ENCODE measurements at places on chromosomes 7 and 10. TPM values are rescaled to one million over a fixed set of nuclear protein-coding genes. Genes with fewer than 3 reads are reported as not detected.

Gene CXCL12
- 43.0 TPM for total RNA-seq

- no peak for DNase-seq
These were observed 76.9 kb downstream of the GALNT17 start for GRCh38 chr7:71208881-71209280.

Gene SCIN
- 6.7 TPM for total RNA-seq

GRCh38 chr10:17586821-17587234 lies 30.3 kb downstream of the HACD1 start:
- no peak for DNase-seq

Gene MNX1
- total RNA-seq: 2.3 TPM

Gene DENND2A
- 6.7 TPM for total RNA-seq

DNA sequence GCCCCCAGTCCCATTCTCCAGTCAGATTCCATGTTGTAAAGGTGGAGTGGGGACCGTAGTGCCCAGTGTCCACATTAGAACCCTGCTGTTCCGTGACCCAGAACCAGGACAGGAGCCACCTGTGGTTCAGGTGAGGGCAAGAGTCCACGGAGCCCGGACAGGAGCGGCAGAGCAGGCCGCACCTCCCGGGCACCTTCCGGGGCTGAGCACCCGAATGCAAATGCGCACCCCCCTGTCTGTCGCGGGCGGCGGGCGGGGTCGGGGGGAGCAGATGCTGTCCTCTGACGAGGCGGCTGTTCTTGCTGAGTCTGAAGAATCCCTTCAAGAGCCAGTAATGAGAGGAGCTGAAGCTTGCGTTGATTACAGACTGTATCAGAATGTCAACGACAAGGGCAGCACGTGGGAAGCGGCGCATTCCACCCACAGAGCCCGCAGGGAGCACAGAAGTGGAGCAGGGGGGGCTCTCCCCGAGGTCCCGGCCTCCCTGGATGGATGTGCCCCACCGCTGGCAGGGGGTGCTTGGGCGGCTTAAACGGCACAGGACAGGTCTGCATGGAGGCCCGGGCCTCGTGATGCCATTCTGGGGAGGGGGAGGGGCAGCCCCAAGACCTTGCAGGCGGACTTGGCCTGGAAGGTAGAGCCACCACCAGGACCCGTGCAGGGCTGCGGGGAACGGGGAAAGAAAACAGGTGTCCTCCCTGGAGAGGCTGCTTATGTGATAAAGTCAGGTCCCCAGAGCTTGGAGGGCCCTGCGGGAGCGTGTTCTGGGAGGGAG lies 407.5 kb upstream of the RNF32 start:
- no peak for DNase-seq

Gene PLAU
- 5.2 TPM for total RNA-seq

DNA sequence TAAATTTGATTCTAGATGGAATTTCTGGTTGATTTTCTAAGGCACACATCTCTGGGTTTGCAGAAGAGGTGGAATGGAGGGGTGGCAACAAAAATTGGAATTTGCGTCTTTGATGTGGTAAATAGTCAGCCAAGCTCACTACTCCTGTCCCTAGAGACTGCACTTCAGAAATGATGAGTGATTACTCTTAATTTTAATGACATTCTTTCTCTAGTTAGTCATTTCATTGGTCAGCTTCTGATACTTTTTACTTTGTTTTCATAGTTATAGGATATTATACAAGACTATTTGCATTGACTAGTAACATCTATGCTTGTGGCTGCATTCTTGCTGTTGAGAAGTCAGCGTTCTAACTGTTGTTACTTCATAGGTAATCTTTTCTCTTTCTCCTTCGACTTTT lies 658.3 kb downstream of the SUGCT start:
- no peak for DNase-seq

Gene GNG11
- 11.2 TPM for total RNA-seq

DNA sequence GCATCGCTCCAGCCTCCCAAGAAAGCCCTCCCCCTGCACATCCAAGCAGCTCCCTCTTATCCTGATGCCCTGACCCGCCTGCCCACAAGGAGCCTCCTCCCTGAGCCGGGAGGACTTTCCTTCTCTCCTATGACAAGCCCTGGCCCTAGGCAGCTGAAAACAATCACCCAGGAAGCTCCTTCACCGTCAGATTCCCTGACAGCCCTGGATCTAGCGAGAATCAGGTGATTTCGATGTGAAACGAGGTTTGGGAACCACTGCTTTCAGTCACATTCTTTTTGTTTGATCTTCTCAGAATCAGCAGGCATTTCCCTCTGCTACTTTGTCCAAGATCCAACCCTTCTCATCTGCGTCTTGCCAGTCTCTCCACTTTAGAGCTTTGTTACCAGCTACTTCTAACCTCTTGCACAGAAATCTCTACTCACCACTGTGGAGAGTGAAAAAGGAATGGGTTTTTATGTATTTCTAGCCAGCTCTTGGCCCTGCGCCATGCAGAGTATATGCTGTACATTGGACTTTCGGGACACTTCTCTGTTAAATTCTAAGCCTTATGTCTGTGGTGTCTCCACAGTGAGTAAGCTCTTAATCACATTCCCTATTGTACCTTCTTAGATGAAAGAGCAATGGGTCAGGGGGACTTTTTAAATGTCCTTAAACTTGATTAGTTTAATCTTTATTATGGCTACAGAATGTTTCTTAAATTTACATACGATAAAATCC lies 253.2 kb upstream of the C7orf33 start:
- DNase-seq: peak; percentile 43

Gene NODAL
- not detected for total RNA-seq

GRCh38 chr7:447523-447922 lies 72.1 kb downstream of the PDGFA start:
- DNase-seq: no peak

Gene ANKRD30A
- not detected for total RNA-seq

- peak; percentile 82 for DNase-seq
These were observed 180.6 kb downstream of the SEMA3E start for GRCh38 chr7:83468251-83468739.

DNA sequence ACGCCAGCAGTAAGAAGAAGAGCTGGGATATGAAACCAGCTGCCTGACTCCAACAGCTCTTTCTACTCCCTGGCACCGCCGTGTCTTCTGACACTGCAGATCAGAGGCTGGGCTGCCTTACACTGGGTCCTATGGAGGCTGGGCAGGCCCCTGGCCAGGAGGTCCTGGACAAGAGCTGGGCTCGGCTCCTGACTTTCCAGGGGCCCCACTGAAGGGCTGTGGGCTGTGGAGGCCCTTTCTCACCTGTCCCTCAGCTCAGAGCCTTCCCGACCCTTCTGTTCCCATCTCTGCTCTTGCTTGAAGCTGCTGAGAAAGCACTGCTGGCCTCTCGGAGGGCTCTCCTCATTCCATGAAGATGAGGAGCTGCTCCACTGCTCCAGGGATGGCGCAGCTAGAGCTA lies 85.9 kb upstream of the UNC5B start:
- DNase-seq: peak; percentile 2

Gene ZFAND2A
- 35.4 TPM for total RNA-seq

DNA sequence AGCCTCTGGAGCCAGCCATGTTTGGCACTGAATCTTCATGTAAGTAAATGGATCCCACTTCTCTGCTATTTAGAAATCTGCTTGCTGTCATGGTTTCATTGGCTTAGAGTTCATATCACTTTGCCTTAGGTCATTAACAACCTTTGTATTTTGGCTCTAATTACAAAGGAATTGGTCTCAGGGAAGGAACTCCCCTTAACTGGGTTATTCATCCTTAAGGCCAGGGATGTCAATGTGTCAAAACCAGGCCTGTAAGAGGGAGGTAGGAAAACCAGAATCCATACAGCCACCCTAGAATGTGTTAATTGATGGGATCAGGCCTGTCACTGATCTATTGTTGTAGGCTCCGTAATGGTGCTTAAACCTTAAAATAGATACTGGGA lies 67.3 kb downstream of the ST7 start:
- DNase-seq: no peak
